ENCODE measurements at places on chromosomes 11 and 22.
A peak's percentile ranks its signal among the peaks of the same experiment; 100 is the strongest.

- peak; percentile 66 for DNase-seq
Observed at GRCh38 chr11:14554959-14555358, 34.8 kb upstream of the PSMA1 start.

- DNase-seq = no peak
Observed at GRCh38 chr11:12165237-12165875, 55.0 kb downstream of the MICAL2 start.

DNA sequence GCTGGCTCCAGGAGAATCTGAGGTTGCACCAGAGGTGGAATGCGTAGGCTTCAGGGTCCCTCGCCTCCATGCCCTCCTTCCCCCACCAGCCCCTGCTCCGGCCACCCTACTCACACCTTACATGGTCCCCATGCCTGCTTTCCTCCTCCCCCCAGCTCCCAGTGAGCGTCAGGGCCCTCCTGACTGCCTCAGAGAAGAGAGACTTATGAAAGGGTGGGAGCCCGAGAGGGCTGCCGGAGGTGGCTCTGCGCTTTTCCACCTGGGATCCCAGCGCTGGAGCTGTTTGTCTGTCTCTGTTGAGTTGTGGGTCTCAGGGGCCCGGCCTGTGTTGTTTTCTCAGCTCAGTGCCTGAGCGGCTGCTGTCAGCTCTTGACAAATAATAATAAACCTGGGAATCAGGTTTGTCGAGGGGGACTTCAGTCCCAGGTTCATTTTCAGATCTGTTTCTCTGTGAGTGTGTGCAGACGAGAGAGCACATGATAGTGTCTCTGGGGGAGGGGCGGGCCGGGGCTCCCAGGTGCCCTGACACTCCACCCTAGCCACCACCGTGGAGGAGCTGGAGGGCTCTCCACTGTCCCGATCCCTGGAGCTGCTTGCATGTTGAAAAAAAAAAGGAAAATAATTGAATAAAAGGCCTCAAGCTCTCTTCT, 153.7 kb downstream of the FEZ1 start:
- no peak for DNase-seq

- DNase-seq = no peak
Observed at GRCh38 chr11:69698362-69698761, 5.5 kb downstream of the FGF19 start.

- DNase-seq = no peak
Observed at GRCh38 chr11:131762346-131763110, 392.1 kb downstream of the NTM start.

DNA sequence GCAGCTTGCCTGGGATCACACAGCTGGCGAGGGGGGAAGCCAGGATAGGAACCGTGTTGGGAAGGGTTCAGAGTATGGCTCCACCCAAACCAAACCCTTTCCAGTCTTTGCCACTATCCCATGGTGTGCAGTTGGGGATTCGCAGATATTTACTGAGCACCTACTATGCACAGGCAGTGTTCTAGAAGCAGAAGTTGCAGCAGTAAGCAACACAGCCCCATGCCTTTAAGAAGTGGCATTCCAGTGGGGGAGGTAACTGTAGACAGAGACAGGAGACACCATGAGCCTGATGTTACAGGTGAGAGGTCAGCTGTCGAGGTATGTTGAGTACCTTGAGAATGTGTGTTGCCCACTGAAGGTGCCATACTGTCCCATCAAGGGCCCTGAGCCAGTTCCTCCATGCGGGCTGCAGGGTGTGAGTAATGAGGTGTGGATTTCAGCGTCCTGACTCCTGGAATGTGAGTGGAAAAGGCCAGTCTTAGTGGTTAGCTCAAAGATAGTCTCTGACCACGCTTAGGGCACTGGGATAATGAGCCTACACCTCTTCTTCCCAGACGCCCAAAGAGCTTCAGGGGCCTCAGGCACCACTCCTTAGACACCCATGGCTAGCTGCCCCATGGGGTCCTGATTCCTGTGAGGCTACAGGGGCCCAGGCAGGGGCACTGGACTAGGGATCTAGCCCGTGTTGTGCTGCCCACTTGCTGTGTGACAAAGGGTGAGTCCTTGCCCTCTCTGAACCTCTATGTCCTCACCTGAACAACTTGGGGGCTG, 71.8 kb upstream of the TP53I11 start:
- no peak for DNase-seq

DNA sequence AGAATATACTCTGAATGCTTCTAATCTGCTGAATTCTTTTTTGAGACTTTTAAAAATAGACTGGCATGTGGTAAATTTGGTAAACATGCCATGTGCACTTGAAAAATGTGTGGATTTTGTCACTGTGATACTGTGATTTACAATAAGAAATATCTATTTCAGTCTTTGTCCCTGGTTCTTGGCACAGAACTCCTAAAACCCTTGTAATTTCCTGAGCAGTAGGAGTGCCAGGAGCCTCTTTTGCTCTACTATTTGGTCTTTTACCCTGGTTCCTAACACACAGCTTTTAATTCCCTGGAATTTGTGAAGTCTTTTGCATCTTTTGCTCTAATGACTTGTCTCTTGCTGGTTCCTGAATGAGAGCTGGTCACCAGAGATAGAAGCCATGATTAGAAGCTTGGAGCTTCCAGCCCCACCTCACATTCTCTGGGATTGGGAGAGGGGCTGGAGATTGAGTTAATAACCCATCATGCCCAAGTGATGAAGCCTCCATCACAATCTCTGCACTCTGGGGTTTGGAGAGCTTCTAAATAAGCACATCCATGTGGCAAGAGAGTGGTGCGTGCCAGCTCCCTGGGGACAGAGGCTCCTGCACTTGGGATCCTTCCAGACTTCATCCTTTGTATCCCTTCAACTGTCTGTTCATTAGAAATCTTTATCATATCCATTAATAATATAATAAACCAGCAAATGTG, 27.2 kb upstream of the SYT13 start:
- DNase-seq = no peak

DNA sequence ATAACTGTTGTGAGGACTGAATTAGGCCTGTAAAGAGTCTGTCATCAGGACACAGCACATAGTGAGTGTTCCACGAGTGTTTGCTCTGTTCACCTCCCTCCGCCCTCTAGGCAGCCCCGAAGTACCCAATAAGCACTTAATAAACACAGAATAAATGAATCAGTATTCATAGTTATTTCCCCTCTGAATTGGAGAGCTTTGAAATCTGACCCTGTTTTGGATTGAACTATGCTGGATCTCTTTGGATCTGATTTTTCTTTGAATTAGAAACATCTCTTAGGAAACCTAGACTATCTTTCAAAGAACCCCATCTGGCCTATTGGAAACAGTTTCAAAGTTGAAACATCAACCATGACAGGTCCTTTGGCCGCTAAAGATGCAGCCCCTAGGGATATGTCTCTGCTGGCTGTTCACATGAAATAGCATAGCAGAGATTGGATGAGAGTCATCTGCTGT, 615.5 kb downstream of the NTM start:
- DNase-seq = no peak

DNA sequence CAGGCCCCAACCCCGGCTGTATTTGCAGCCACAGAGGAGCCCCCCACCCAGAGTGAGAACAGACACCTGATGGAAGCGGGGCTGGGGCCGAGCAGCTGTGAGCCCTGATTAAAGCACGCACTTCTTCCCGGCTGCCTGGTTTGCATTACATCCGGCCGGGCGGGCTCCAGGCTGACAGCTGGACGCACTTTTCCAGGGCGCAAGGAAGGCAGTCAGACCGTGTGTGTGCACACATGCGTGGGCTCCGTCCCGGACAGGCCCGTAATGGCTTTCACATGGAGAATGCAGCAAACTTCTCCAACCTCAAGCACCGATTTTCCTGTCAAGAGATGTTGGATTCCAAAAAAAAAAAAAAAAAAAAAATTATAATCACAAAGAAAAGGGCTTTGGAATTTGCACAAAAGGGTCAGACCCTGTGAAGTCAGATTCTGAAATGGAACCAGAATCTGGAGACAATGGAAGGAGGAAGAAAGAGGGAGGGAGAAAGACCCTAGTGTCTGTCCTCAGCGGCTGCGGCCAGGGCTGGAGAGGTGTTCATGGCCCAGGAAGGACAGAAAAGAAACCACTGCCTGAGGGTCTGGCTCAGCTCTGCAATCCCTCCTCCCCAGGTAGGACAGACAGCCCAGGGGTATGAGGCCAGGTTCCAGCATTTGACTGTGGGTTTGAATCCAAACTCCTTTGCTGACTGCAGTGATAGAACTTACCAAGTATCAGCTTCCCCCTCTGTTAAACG, 365.5 kb downstream of the MN1 start:
- no peak for DNase-seq

DNA sequence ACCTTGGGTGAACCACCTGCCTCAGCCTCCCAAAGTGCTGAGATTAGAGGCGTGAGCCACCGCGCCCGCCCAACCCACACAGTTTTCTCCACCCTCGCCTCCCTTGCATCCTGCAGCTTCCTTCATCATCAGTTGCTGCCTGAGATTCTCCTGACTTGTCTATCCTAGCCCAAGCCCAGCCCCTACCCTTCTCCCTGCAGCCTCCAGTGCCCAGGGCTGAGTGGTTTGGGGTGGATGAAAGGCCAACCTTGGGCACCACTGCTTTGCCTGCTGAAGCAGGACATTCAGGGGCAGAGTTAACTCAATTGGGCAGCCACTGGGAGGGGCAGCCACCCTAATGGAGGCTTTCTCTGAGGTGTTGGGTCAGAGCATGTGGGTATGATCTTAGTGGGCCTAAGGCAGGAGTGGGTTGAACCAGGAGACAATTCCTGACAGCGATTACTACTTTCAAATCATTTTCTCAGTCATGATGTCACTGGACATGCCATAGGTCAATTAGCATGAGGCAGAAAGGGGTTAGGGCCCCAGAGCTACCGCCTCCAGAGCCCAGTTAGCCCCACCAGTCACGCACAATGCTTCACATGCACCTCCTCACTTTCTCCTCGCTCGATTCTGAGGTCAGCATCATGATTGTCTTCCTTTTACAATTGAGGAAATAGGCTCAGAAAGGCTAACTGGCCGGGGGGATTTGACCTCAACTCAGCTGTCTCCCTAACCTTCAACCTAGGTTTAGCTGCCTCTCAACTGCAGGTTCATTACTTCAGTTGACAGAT, 1.0 kb upstream of the FKBP2 start:
- no peak for DNase-seq

- DNase-seq = peak; percentile 94
Observed at GRCh38 chr11:86244522-86245368, at the start of gene EED. Gene EED, plus strand, starts transcription at chr11:86244753. Its CDS starts 477 bp downstream, at chr11:86245230.

DNA sequence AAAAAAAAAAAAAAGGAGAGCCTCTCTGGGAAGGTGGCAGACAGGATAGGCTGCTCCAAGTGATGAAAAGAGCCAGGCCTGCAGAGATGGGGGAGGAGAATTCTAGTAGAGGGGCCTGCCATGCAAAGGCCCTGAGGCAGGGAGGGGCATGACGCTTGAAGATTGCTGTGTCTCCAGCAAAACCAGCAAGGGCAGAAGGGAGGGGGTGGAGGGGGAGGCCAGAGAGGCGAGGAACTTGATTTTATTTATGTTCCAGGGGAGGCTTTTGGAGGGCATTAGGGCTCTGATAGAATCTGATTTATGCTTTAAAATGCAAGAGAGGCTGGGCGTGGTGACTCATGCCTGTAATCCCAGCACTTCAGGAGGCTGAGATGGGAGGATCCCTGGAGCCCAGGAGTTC, 16.7 kb upstream of the PACSIN2 start:
- no peak for DNase-seq

DNA sequence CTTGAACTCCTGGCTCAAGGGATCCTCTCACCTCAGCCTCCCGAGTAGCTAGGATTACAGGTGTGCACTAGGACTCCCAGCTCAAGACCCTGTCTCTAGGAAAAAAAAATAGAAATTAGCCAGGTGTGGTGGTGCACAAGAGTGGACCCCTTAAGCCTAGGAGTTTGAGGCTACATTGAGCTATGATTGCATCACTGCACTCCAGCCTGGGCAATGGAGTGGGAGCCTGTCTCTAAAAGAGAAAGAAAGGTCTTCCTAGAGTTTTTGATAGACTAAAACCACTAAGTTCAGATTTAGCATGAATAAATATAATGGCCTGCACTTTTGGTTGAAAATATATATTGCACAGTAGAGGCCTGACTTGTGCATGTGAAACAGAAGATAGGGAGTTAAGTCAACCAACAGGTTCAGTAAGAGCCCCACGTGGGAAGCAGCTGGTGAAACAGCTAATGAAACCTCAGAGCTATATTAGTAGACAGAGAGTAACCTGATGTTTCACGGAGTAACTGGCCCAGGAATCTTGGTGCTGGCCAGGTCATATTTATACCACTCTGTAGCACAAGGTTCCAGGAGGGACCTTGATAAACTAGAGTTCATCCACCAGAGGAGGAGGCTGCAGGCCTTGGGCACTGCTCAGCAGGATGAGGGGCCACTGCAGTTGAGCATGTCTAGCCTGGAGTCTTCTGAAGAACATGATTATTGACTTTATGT, 4.6 kb upstream of the MICAL3 start:
- DNase-seq = no peak

GRCh38 chr11:504053-504993, 2.7 kb downstream of the RNH1 start:
- peak; percentile 18 for DNase-seq

DNA sequence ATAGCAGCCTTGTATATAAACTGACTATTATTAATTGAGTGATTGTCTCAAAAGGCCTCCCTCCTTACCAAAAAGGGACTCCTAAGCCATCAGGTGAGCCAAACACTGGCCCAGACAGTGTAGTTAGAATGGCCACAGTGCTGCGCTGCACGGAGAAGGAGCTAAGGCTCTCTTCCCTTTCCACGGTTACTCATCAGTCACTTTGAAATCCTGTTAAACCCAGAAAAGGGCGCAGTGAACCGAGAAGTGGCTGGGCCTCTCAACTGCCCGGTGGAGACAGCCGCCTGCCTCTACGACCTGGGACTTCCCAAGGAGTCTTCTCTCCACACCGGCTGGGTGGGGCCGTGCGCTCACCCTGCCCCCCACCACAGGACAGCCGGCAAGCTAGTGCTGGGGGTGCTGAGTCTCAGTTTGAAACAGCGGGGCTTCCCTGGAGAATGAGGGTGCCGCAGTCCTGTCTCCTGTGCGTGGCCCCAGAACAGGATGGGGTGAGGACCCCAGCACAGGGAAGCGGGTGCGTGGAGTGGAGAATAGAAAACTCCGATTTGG, 1.3 kb downstream of the MYH9 start:
- DNase-seq = peak; percentile 73

GRCh38 chr22:48187356-48187755, 1424.9 kb downstream of the TBC1D22A start:
- DNase-seq = no peak

DNA sequence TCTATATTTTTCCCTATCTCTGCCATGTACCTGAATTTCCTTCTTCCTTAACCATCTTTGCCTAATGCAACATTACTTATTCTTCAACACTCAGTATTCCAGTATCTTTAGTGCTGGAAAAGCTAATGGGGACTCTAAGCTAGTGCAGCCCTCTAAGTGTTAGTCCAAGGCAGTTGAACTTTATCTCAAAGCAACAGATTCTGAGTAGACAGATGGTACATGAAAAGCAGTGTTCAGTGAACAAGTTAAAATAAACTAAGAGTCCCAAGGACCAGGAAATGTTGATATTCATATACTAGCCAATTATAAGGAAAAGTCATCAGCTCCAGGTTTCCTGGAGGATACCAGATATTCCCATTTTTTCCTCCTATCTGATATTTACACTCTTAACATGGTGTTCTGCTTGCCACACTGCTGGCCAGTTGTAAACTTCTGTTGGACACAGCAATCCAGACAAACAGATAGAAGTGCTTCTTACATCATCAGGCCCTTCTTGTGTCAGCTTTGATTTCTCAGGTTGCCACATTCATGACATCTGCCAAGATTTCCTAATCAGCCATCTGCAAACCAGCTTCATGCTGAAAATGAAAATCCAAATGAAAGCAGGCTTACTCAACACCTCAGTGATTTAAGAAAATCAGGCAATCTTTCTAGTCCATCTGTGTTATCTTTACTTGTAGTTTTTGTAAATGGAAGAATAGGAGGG, 255.9 kb upstream of the POU2AF2 start:
- DNase-seq = no peak

- no peak for DNase-seq
Observed at GRCh38 chr11:90100431-90100830, 14.7 kb downstream of the UBTFL1 start.

- DNase-seq = no peak
Observed at GRCh38 chr11:116333001-116333535, 439.7 kb downstream of the BUD13 start.
